ENCODE measurements at places on chromosomes 6 and 20. TPM values are rescaled to one million over a fixed set of nuclear protein-coding genes. Genes with fewer than 3 reads are reported as not detected.
A peak's percentile ranks its signal among the peaks of the same experiment; 100 is the strongest.

Gene PGC
- not detected for total RNA-seq

- DNase-seq: peak; percentile 20
- H3K36me3 ChIP-seq: no peaks in the 10 kb centered on the region
- H3K4me3 ChIP-seq: no peak overlapping the region
- no peaks in the 10 kb centered on the region for H3K27me3 ChIP-seq
- no peaks in the 10 kb centered on the region for H3K4me1 ChIP-seq
Measured at GRCh38 chr6:42197555-42198362, 3.0 kb upstream of the GUCA1B start.

DNA sequence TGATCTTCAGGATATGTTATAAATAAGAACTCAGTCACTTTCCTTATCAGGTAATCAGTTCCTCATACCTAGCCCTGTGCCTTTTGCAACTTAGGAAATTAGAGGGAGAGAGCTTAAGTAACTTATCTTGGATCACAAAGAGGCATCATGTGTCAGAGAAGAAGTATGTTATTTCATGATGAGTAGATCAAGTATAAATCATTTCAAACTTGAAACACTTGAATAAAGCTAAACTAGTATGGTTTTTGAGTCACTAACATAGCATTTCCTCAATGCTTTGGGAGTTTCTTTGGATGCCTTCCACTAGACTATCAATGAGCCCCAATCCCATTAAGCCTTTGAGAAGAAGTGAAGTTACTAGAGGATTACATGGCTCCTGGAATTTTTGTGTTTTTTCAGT is 102.6 kb upstream of the TNFAIP3 start:
- no peaks in the 10 kb centered on the region for H3K27me3 ChIP-seq
- peaks cover 15% of the 10 kb centered on the region for H3K4me1 ChIP-seq
- H3K36me3 ChIP-seq: no peaks in the 10 kb centered on the region
- H3K27ac ChIP-seq: no peak overlapping the region

Gene ZSCAN23
- total RNA-seq: 0.69 TPM

DNA sequence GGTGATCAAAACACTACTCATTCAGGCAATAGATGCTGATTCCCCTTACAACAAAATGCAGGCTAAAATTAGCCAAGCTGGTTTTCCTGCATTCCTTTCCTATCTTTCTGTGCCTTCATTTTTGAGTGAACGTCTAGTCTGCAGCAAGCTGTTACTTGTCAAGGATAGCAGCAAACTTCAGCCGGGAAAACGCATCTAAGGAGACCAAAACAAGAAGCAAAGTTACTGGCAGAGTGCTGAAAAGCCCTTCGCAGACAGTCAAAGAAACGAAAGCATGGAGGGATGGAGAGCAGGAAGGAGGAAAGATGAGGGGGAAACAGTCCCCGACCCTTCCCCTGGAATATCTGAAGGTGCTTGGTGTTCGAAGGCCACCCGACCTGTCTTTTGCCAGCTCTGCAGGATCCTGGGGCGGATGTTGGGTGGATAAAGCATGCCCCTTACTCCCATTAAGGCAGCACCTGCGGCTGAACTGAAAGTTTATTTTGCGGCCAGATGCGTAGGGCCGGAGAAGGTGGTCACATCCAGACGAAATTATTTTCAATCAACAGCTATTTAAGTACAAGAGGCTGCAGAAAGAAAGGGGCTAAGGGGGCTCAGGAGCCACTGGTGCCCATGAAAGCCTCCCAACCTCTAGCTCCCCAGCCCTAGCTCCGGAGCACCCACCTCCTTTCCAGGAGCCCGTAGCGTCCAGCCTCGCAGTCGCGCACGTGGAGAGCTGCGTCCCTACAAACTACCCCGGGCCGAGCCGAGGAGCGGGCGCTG is 538 bp downstream of the FERMT1 start:
- H3K4me1 ChIP-seq: peaks cover 9% of the 10 kb centered on the region
- H3K4me3 ChIP-seq: no peak overlapping the region
- DNase-seq: no peak
- H3K27ac ChIP-seq: no peak overlapping the region
- H3K27me3 ChIP-seq: peaks cover 15% of the 10 kb centered on the region

- no peak for DNase-seq
- no peak overlapping the region for H3K27ac ChIP-seq
- no peak overlapping the region for H3K4me3 ChIP-seq
- H3K36me3 ChIP-seq: no peaks in the 10 kb centered on the region
Measured at GRCh38 chr6:55902796-55903195, 27.4 kb upstream of the BMP5 start.

DNA sequence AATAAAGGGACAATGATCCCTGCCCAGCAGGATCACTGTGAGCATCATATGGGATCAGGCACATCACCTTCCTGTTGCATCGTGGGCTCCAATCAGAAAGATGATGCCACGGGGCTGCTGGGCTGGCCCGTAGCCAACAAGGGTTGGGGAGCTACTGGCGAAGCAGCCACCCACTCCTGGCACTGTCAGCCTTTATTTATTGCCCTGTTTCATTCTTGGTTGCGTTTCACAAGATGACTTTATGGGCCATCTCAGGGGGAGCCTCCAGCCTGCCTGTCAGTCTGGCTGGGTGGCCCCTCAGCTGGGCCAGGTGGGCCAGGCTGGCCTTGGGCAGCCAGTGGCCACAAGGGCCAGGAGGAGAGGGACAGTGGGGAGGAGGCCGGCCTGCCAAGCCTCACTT is 17.3 kb downstream of the VSTM2L start:
- no peaks in the 10 kb centered on the region for H3K36me3 ChIP-seq
- peaks cover 3% of the 10 kb centered on the region for H3K27me3 ChIP-seq
- no peak for DNase-seq
- H3K4me3 ChIP-seq: no peak overlapping the region

- H3K4me1 ChIP-seq: no peaks in the 10 kb centered on the region
- H3K27me3 ChIP-seq: no peaks in the 10 kb centered on the region
- no peaks in the 10 kb centered on the region for H3K36me3 ChIP-seq
- no peak for DNase-seq
Measured at GRCh38 chr20:7406671-7407070, 533.6 kb downstream of the HAO1 start.

Gene PPP1R3G
- total RNA-seq: 0.10 TPM

DNA sequence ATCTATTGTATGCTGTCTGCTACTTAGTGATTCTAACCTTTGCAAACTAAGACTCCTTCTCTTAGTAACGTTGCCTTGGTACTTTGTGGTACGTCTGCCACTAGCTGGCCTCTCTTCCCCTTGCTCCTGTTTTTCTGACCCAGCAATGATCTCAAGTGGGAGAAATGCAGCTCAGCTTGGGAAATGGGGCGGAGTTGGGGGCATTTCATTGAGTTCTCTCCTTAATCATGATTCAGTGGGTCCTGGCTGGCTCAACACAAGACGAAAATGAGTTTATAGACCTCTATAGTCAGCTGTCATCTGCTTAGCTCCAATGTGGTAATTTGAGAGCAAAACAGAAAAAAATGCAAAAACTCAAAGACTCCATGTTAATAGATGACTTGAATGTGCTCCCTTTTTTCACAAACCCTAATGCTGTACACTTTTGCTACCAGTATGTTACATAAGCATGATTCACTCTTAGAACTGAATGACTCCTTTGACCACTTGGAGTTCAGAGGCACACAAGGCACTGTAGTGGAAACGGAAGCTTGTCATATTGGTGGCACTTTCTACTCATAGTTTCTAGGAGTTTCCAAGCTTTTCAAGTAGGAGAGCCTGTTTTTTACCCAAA is 55.3 kb upstream of the SOX4 start:
- no peaks in the 10 kb centered on the region for H3K27me3 ChIP-seq
- DNase-seq: no peak
- H3K4me3 ChIP-seq: no peak overlapping the region
- H3K36me3 ChIP-seq: no peaks in the 10 kb centered on the region
- no peak overlapping the region for H3K27ac ChIP-seq
- H3K4me1 ChIP-seq: no peaks in the 10 kb centered on the region

Measured in CD4-positive, CD25-positive, alpha-beta regulatory T cell (primary cell).